ENCODE measurements at places on chromosomes 4 and X. TPM values are rescaled to one million over a fixed set of nuclear protein-coding genes. Genes with fewer than 3 reads are reported as not detected.

CT55 gene
- total RNA-seq = not detected

GAGE12H gene
- total RNA-seq = not detected

S100G gene
- total RNA-seq = not detected

- H3K36me3 ChIP-seq = no peaks in the 10 kb centered on the region
- H3K4me3 ChIP-seq = no peak overlapping the region
- H3K27ac ChIP-seq = no peak overlapping the region
- H3K27me3 ChIP-seq = no peaks in the 10 kb centered on the region
These were observed 293.3 kb downstream of the ADGRL3 start for GRCh38 chr4:61493470-61493869.

- H3K27ac ChIP-seq = peak overlapping the region; percentile 75
- H3K36me3 ChIP-seq = no peaks in the 10 kb centered on the region
- DNase-seq = no peak
- H3K27me3 ChIP-seq = no peaks in the 10 kb centered on the region
These were observed 637 bp downstream of the MAMLD1 start for GRCh38 chrX:150363561-150364346.

- no peak overlapping the region for H3K4me3 ChIP-seq
- H3K36me3 ChIP-seq = no peaks in the 10 kb centered on the region
- H3K4me1 ChIP-seq = no peaks in the 10 kb centered on the region
- DNase-seq = no peak
These were observed 72.8 kb downstream of the MAOB start for GRCh38 chrX:43809463-43809862.

- no peaks in the 10 kb centered on the region for H3K36me3 ChIP-seq
- H3K4me1 ChIP-seq = no peaks in the 10 kb centered on the region
- H3K4me3 ChIP-seq = no peak overlapping the region
- H3K27ac ChIP-seq = no peak overlapping the region
- DNase-seq = no peak
- no peaks in the 10 kb centered on the region for H3K27me3 ChIP-seq
These were observed 38.3 kb upstream of the MAPK10 start for GRCh38 chr4:86398187-86398586.

DNA sequence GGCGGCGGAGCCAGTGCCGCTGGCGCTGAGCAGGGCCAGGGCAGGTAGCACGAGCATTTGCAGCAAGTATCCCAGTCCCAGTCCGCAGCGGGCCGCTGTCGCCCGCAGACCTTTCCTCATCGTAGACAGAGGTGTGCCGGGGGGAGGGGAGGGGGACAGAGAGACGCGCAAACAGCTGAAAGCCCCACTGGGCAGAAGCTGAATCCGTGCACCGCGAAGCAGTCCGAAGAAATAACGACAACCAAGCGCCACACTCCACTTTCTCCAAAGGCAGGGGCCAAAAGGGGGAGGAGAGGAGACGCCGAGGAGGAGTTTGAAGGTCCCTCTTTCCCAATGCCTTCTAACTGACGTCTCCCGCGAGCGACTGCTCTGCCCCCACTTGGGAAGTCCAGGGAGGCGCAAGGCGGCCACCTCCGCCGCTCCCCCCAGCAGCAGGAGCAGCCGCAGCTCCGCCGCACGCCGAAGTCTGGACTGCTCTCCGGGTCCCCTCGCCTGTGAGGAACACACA lies at the start of gene UNC5C:
Gene UNC5C, minus strand, starts transcription at position 236 of the 508 bp plus-strand sequence.
- H3K36me3 ChIP-seq = no peaks in the 10 kb centered on the region
- H3K27ac ChIP-seq = peak within 1 kb of the TSS; percentile 68
- peak; percentile 17 for DNase-seq
- no peaks in the 10 kb centered on the region for H3K4me1 ChIP-seq
- no peaks in the 10 kb centered on the region for H3K27me3 ChIP-seq
- peak within 1 kb of the TSS; percentile 47 for H3K4me3 ChIP-seq

- no peak overlapping the region for H3K27ac ChIP-seq
- H3K4me1 ChIP-seq = no peaks in the 10 kb centered on the region
- DNase-seq = no peak
- no peaks in the 10 kb centered on the region for H3K36me3 ChIP-seq
These were observed 57.3 kb upstream of the PRSS12 start for GRCh38 chr4:118410138-118410537.

DNA sequence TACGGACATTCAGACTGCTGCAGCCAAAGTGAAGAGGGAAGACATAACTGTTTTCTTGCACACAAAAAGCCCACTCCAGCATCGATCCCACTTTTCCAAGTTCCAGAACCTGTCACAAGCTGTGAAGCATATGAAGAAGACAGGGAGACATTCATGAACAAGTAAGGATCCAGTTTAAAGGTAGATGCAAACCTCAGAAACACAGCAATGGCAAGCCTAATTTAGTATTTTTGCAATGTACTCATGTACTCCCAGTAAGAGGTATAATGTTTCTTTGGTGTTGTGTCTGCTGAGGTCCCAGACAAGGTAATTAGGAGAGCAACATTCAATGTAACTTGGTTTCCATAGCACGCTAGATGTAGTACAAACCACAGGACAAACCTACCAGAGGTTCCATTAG lies 4.6 kb downstream of the AFP start:
- H3K36me3 ChIP-seq = no peaks in the 10 kb centered on the region
- DNase-seq = no peak
- H3K4me1 ChIP-seq = no peaks in the 10 kb centered on the region
- no peak overlapping the region for H3K4me3 ChIP-seq
- peaks cover 3% of the 10 kb centered on the region for H3K27me3 ChIP-seq
- H3K27ac ChIP-seq = no peak overlapping the region

- no peak overlapping the region for H3K4me3 ChIP-seq
- H3K36me3 ChIP-seq = no peaks in the 10 kb centered on the region
- H3K27me3 ChIP-seq = no peaks in the 10 kb centered on the region
- H3K27ac ChIP-seq = no peak overlapping the region
- no peak for DNase-seq
These were observed 35.8 kb downstream of the UNC5C start for GRCh38 chr4:95513022-95513421.

Data from prostate gland (tissue), 2 donors.